GM23338 (cell line): ENCODE measurements at places on chromosomes 2 and 18.

DNA sequence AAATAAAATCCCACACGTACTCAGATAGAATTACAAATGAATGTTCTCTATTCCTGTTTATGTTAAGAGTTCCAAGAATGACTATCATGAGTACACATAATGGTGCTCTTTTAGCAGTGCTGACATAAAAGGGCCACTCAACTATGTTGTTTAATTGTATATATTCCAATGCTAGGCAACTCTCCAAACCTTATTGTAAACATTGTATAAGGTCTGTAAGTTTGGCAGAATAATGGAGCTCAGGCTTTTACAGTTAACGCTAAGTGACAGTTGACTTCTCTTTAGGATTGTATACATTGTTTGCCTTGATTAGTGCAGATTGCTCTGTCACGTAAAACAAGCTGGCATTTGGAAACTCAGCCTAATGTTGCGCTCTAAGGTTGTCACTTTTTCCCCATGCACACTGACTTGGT lies 20.8 kb downstream of the RBMS1 start:
- no peak for DNase-seq

GRCh38 chr2:230325316-230326243 lies 1.4 kb upstream of the SP140L start:
- no peak for DNase-seq

- DNase-seq, result no peak
These were observed 40.9 kb downstream of the RNF144A start for GRCh38 chr2:6957910-6958615.

DNA sequence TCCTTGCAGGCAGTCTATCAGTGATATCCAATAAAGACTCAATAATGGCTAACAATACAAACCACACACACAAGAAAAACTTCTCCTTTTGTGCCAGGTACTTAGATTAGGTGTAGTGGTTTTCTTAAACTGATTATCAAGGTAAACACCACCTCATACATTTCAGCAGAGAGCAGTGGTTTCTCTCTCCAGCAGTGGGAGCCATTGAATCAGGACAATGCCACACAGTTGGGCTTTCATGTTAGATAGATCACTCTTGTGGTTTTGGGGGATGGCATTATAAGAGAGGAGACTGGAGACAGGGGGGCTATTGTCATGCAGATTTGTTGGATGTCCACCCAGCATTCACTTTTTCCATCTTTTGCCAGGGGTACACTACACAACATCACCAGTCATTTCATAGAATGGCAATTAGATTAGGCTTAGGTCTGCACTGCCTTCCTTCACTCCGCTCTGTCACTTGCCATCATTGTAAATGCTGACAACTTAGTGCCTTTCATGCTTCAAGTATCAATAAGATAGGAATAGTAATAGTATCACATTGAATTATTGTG lies 13.6 kb upstream of the IRS1 start:
- DNase-seq, result peak; percentile 67

DNA sequence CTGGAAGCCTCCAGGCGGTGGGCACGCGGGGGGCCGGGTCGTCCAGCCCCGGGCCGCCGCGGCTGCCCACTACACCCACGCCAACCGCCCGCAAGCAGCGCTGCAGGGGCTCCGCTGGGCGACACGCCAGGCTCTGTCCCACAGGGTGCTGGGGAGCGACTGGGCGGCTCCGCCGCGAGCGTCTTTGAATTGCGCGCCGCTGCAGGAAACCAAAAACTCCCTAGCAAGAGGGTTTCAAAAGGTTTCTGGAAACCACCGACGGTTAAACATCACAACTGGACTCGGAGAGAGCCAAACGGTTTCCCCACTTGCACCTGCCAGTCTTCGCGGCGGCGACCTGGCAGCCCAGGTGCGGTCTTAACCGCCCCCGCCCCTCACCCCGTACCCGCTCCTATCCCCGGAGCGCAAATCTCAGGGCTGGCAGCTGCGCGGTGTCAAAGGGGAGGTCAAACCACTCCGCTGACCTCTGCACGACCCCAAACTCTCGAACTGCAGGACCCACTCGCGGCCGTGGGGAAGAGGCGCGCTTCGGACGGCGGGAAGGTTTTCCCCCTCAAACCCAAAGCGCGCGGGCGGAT lies 1.0 kb downstream of the CXCR4 start:
- peak; percentile 41 for DNase-seq

DNA sequence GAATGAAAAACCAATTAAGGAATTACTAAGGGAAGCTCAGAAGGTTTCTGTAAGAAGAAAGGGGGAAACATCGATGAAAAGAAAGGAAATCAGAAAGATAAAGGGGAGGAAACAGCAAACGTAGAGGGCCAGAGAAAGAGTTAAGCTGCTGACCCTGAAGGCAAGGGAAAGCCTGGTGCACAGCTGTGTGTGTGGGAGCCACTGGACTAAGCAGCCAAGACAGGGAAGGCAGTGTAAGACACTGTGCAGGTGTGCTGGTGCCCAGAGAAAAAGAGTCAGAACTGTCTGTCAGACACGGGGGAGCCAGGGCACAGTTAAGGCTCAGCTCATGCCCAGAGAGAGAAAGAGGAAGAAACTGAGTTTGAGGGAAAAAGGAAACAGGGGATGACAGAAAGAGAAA lies 104.0 kb downstream of the HIBCH start:
- peak; percentile 50 for DNase-seq

- DNase-seq, result no peak
These were observed 12.6 kb downstream of the FN1 start for GRCh38 chr2:215423234-215423633.

GRCh38 chr2:30899516-30900054 lies 92.3 kb upstream of the CAPN13 start:
- DNase-seq, result no peak

GRCh38 chr2:208099682-208100470 lies 24.4 kb downstream of the CRYGD start:
- DNase-seq, result no peak

- DNase-seq, result no peak
These were observed 16.2 kb downstream of the SCYGR8 start for GRCh38 chr2:227761740-227762476.

DNA sequence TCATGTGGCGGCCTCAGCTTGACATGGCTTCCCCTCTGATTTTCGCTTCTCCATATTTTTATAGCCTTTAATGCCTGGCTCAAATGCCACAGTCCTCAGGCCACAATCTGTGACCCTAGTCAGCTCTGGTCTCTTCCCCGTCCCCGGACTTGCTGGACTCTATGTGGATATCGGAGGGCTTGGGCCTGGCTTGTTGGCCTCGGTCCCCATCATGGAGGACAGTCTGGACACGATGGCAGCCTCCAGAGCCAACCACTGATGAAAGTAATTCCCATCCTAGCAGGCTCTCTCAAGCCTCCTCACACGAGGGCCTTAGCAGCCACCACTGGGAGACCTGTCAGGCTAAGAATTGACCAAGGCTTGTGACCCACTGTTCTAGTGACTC lies 61.6 kb downstream of the LPIN1 start:
- DNase-seq, result no peak

DNA sequence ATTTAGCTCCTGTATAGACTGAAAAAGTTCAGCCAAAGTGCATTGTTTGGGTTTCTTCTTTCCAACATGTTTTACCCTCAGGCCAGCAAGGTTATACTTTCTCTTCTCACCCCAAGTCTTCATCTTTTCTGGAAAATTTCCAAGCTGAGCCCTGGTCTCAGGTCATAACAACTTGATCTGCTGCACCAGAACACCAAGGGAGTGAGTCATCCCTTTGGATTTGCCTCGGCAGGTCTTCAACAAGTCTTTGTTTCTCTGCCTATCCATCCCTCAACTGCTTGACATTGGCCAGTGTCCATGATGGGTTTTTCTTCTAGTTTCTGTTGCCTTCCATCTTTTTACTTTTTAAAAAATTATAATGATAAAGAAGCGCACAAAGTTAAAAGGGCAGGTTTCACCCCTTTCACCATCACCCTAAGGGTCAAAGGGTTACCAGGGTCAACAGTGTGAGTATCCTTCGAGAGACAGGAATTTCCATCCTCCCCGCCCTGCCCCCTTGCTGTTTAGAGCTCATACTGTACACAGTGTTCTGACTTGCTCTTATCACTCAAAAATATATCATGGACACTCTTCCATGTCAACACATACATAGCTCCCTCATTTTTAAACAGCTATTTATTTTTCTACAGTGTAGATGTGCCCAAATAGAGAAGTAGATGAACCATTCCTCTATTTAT lies 5.7 kb upstream of the SPATS2L start:
- DNase-seq, result no peak

DNA sequence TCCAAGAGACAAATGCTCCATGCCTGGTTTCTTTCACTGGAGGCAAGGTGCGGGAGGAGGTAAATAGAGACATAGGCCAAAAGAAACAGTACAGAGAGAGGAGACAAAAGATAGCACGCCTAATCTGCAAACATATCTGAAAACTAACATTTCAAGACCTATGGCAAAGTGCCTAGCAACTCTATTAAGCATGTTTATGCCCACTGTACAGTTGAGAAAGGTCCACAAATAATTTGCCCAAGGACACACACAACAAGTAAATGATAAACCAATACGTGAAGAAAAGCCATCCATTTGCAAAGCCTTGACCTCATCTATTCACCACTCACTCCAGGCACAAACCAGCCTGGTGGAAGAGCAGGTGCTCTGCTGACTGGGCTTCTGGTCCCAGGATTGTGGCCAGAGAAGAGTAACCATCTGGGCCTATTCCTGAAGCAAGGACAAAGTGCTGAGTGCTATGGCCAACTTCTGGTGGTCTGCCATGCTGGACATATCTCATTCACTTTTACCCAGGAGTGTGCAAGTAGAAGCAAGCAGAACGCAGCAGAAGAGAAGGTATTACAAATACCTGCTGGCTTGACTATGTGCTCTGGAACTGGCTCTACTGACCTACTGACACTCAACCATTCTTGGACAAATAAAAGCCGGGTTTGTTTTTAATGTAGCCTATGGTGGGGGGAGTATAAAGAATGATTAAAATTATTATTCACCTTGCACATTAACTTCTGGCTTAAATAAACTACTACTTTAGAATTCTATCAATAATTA lies 25.3 kb downstream of the TMEM131 start:
- no peak for DNase-seq

- no peak for DNase-seq
These were observed 201.6 kb downstream of the ICOS start for GRCh38 chr2:204138206-204138605.

DNA sequence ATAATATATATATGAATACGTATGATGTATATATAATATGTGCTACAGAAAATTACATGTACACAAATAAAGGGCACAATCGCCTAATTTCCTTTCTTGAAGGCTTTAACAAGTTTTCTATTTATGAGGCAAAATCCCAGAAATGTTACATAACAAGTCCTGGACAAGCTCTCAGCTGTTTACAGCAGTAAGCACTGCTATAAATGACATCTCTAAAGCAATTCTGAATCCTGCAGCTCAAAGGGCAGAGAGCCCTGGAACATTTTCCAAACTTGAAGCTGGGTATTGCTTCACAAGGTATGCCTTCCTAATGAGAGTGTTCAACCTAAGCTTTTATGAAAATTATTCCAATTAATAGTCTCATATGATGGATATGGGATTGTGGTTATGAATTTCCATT lies 222.3 kb upstream of the GCFC2 start:
- DNase-seq, result no peak

DNA sequence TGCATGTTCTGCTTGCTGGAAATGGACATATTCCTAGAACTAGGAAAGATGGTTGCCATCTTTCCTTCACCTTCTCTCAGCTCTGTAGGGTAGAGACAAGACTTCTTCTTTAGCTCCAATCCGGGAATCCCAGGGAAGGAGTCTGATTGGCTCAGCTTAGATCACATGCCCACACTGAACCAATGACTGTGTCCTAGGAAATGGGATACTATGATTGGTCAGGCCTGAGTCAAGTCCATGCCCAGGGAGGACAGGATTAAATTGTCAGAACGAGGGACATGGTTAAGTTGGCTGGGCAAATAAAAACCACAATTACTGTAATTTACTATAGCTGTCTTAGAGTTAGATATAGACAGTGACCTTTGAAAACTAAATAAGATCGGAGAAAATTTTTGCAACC lies 31.4 kb downstream of the SEMA4F start:
- DNase-seq, result no peak

- DNase-seq, result no peak
These were observed 92.5 kb downstream of the PRPF40A start for GRCh38 chr2:152624805-152625204.

DNA sequence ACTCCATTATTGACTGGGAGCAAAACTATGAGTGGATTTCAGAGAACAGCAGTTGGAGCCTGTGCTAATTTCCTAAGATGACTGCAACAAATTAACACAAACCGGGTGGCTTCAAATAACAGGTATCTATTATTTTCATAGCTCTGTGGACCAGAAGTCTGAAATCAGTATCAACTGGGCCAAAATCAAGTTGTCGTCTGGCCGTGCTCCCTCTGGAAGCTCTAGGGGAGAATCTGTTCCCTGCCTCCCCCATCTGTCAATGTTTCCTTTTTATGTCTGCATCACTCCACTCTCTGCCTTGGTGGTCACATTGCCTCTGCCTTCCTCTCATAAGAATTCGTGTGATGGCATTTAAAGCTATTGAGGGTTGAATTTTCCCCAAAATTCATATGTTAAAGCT lies 269.8 kb downstream of the TMX3 start:
- no peak for DNase-seq

- peak; percentile 28 for DNase-seq
These were observed 1387.2 kb downstream of the SUCLG1 start for GRCh38 chr2:83071914-83072313.

DNA sequence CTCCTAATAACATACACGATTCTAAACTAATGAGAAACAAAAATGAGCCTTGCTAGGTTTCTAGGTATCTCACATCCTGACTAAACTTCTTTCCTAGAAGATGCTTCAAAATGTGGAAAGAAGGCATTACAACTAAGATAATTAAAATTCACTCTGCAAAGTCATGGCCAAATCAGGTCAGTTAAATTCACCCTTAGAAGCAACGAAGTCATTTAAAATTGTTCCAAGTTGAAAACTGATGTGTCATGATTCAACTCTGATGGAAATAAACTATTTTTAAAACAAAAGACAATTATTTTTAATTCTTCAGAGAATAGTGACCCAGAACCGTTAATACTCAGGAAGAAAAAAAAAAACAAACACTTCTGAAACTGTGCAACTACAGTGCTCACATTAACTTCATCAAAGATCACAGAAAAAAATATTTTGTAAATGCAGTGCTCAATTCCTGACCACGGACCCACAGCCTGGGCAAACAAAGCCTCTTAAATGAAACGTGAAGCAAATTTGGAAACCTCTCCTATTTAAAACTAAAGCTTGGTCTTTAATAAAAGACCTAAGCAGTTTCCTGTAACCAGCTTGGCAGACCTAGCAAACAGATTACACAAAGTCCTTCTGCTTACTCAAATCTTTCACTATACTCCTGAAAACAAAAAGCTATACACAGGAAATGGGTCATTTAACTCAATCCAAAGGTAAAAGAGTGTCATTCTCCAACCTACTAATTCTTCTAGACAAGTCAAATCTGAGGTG lies 39.0 kb downstream of the CHN1 start:
- DNase-seq, result no peak

- DNase-seq, result no peak
These were observed 13.3 kb upstream of the DUSP2 start for GRCh38 chr2:96158554-96158940.

- no peak for DNase-seq
These were observed 144.8 kb upstream of the VWC2L start for GRCh38 chr2:214265991-214266489.

- DNase-seq, result peak; percentile 61
These were observed 638.5 kb downstream of the CNTNAP5 start for GRCh38 chr2:124663645-124663997.
